Muscle of leg (tissue), 16 donors: ENCODE measurements at places on chromosomes 5 and 9. TPM values are rescaled to one million over a fixed set of nuclear protein-coding genes. Genes with fewer than 3 reads are reported as not detected.
A peak's percentile ranks its signal among the peaks of the same experiment; 100 is the strongest.

- DNase-seq: no peak
Observed at GRCh38 chr5:122366501-122366900, 54.5 kb downstream of the SNCAIP start.

GRCh38 chr5:124707520-124707919 lies 38.9 kb downstream of the ZNF608 start:
- DNase-seq: peak; percentile 81

DNA sequence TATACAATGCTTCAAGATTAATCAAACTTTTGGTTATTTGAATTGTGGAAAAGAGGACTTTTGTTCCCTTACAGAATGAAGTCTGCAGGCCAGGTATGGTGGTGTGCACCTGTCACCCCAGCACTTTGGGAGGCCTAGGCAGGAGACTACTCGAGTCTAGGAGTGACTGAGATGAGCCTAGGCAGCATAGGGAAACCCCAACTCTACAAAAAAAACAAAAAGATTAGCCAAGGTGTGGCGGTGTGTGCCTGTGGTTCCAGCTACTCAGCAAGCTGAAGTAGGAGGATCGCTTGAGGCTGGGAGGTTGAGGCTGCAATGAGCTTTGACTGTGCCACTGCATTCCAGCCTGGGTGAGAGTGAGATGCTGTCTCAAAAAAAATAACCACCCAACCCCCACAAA lies 9.3 kb downstream of the CCNH start:
- no peak for DNase-seq

GRCh38 chr5:103918668-103919367 lies 356.2 kb upstream of the NUDT12 start:
- DNase-seq: peak; percentile 60

The SIGMAR1 gene
- 51.1 TPM for polyA plus RNA-seq

The BASP1 gene
- polyA plus RNA-seq: 29.0 TPM
